Thoracic aorta (tissue), 2 donors: ENCODE measurements at places on chromosomes 5 and 9.

GRCh38 chr5:74576941-74577456, 63.5 kb downstream of the ENC1 start:
- DNase-seq, result no peak

GRCh38 chr9:9100070-9100469, 1300.5 kb upstream of the DMAC1 start:
- no peak for DNase-seq

DNA sequence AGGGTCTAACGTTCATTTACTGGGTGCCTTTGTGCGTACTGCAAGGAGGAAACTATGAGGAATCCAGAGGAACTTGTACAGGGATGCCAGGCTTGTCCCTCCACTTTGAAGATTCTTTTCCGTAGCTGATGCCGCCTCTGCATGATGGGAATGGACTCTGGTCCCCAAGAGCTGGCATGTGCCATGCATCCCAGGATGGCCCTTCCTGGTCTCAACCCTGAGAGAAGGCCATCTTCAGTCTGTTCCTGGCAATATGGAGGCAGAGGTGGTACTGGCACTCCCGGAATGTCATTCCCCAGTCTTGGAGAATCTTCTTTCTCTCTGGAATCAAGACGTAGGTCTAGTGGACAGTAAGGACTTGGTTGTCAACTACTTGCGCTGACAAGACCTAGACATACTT, 61.5 kb downstream of the BASP1 start:
- no peak for DNase-seq

- DNase-seq, result no peak
Observed at GRCh38 chr9:88992556-88992955, 1.3 kb downstream of the S1PR3 start.

- DNase-seq, result no peak
Observed at GRCh38 chr5:94423411-94423810, 195.0 kb downstream of the KIAA0825 start.

- no peak for DNase-seq
Observed at GRCh38 chr5:124906339-124907097, 160.1 kb upstream of the ZNF608 start.

DNA sequence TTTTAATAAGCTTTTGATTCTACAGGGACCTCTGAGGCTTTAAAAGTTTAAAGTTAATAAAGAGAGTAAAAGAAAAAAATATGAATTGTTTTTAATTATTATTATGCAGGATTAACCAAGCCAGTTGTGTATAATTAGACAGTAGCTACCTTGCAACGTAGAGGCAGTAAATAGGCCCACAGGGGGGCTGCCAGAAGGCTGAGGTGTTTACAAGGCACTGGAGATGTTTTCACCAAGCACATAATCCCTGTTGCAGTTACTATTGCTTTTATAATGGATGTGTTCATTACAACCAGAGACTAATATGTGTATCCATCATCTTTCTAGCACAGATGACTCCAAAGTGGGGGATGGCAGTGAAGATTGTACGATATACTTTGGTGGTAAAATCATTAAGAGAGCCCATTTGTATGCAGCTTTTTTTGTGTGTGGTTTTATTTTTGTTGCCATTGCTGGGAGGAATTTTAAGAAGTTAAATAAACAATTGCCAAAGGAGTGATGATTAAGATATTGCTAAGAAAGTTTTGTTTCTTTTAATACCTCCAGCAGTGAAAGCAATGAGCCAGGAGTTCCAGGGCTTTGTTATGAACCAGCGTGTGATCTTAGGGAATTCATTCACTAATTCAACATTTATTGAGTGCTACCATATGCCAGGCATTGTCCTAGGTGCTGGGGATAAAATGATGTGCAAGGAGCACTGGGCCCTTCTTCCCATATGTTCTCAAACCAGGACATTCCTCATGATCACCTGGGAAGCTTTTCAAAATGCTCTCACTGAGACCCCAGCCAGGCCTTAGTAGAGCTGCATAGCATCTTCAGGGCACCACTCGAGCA, 138.7 kb upstream of the EFNA5 start:
- no peak for DNase-seq

GRCh38 chr5:81017320-81017719, 57.2 kb downstream of the RASGRF2 start:
- no peak for DNase-seq

DNA sequence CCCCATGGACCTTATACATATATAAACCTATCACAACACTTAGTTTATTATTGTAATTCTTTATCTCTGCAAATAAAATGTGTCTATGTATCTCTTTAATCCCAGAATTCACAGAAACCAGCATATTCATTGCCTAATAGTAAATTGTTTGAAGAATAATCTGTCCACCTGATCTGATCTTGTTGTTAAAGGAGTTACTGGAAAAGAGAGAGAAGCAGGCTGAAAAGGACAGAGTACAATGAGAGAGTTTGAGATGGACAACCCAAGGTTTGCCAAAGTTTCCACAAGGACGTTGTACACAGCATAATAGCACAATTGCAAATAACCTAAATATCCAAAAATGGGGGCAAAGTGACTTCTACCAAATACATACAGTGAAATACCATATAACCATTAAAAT, 23.8 kb downstream of the PLPP1 start:
- DNase-seq, result no peak

DNA sequence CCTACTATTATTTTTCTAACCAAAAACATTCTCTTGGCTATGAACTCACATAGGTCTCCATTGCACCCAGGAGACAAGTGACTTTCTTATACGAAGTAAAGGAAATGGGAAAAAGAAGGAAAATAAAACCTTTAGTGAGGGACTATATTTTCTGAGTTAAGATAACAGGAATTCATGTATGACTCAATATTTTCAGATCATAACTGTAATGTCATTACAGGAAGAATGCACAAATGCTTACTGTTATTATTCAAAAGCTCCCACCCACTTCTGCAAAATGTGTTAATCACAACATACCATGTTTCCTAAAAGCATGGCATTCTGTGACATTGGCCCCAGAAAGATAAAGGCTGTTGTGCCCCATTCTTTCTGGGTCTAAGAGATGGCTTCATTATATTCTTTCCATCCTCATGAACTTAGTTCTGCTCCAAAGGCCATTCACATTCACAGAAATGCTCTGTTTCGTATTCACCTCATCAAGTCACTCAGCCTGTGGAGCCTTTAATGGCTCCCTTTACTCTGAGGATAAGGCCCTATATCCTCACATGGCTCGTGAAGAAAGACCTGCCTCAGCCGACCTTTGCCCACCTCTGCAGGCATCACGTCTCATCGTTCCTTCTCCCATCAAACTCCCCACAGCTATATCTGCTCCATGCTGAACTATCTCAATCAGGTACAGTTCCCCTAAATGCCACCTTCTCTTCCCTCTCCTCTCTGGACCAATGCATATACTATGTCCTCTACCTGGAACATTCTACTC, 77.0 kb downstream of the ABCA1 start:
- no peak for DNase-seq

- DNase-seq, result no peak
Observed at GRCh38 chr5:81408496-81408895, 14.6 kb upstream of the ACOT12 start.

- no peak for DNase-seq
Observed at GRCh38 chr5:98041661-98042060, 731.8 kb upstream of the RGMB start.

DNA sequence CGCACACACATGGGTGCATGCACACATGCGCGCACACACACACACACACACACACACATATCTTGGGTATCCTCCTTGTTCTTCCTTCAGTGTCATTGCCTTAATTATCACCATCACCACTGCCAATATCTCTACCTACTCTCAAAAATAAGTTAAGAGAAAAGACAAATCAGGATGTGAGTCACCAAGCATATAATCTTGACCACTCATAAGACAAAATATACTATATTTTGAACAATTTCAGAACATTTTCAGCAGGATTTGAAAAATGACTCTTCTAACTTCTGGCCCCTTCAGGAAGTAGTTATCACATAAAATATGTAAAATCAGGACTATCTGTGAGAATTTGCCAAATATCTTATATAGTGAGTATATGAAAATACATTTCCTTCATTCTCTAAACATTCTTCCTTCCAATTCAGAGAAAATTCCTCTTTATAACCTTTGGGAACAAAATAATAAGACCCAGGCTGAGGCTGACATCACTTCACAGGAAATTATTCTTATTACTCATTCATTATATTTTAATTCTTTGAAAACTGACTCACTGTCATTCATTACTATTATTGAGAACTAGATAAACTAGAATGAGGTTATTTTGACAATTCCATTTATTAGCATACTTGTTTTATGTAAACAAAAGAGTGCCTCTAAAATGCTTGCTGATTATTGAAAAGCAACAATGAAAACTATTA, 772.0 kb upstream of the ACO1 start:
- no peak for DNase-seq
